ENCODE measurements at places on chromosomes 2 and 18.
A peak's percentile ranks its signal among the peaks of the same experiment; 100 is the strongest.

- DNase-seq, result no peak
Observed at GRCh38 chr2:110866045-110866444, 133.7 kb downstream of the ACOXL start.

DNA sequence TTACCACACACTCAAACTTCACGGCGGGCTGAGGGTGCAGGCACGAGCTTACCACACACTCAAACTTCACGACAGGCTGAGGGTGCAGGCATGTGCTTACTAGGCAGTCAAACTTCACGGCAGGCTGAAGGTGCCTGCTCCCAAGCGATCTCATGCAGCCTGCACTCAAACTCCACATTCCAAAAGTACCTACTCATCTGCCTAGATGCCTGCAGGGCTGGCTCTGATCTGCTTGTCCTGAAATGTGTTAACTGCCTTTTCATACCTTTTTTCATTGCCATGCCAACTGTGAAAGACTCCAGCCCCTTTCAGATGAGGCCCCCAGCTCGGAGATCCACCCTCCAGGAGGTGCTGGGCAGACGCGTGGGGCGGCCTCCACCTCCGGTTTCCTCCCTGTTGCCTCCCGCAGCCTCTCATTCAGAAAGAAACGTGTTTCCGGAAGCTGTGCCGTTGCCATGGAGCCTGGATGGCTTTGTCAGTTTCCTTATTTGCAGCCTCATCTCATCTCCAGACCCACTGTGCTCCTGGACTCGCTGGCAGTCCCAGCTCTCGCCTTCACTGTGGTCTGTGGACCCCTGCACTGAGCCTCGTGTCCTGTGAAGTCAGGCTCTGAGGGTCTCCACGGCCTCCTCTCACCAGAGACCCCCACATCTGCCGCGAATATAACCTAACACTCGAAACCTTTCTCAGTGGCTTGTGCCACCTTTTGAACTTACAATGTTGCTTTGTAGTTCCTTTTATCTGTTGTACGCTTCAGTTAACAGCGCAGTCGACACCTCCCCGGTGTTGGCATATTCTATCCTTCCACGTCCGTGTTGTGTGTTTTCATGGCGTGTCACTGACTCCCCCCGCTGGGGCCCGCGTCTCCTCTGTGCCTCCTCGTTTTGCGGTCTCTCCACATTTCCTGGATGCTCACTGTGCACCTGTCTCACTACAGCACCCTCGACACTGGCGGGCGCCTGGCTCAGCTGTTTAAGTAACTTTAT, 106.1 kb upstream of the ALKAL2 start:
- DNase-seq, result peak; percentile 79

DNA sequence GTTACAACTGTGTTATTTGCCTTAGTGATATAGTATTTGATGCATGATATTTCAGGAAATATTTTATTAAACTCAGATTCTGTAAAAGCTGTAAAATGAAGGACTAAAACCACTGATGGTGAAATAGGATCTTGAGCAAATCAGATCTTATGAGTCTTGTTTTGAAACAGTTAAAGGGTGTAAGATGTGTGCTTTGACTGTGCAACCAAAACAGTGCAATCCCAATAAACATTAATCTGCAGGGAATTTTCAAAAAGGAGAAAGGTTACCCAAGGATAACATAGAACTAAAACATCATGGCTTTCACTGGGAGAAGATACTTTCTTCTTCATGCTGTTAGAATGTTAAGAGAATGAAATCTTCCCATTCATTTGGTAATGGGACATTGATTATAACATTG, 378.7 kb downstream of the PARD3B start:
- no peak for DNase-seq

- peak; percentile 57 for DNase-seq
Observed at GRCh38 chr2:23624378-23624777, 239.4 kb downstream of the KLHL29 start.

DNA sequence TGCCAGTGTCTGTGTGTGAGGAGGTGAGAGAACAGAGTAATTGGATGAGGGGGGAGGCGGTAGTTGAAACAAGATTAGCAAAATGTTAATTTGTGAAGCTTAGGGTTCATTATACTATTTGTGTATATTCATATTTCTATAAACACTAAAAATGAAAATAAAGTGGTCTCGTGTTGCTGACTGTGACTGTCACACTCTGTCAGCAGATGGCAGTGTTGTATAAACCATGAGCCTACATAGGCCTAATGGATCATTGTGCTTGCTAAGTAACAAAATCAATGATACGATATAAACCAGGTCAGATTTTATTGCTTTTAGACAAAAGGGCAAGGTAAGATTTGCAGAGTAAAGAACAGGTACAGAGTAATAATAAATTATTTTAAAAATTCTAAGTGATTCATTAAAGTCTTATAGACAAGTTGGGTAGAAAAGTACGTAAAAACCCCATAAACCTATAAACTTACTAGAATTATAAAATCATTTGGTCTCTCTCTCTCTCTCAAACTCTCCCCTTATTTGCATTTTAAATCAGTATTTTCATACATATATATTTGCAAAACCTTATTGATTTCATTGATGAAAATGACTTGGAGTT, 182.7 kb downstream of the RPIA start:
- peak; percentile 72 for DNase-seq

DNA sequence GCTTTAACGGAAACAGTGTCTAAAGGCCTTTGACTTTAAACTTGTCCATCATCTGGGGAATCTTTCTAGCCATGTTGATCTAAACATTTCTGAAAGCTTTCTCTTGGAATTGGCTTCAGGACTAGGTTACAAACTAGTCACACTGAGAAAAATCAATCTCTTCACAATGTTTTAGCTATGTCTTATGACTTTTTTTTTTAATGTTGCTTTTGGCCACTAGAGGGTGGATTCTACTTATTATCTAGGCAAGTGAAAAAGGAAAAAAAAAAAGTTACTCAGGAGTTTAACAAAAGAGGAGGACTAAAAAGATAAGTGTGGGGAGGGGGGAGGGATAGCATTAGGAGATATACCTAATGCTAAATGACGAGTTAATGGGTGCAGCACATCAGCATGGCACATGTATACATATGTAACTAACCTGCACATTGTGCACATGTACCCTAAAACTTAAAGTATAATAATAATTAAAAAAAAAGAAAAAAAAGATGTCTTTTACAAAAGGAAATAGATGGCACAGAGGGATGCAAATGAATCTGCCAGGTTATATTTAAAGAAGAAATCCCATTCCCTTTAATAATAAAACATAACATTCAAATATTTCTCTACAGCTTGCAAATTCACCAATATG, 160.4 kb upstream of the PID1 start:
- peak; percentile 44 for DNase-seq

DNA sequence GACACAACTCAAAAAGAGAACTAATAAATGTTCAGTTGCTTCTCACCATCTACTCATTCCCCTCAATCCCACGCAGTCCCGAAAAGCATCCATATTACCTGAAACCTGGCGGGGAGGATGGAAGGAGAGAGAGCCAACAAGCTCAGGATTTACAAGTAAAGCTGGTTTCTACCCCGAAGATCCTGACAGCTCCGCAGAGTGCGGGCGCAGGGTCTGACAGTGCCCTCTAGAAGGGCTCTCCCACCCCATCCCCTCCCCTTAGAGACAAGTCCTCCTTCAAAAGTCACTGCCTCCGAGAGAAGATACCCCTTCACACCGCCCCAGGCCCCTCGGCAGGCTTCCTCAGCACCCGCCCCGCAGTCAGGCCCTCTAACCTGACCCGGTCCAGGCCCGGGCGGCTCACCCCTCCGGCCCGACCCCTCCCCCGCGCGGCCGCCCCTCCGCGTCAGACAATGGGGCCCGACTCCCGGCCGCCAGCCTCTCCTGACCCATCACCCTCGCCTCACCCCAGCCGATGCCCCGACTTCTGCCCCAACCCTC, 550 bp downstream of the RAB1A start:
- peak; percentile 58 for DNase-seq

- no peak for DNase-seq
Observed at GRCh38 chr2:29455200-29455860, 340.1 kb downstream of the CLIP4 start.

DNA sequence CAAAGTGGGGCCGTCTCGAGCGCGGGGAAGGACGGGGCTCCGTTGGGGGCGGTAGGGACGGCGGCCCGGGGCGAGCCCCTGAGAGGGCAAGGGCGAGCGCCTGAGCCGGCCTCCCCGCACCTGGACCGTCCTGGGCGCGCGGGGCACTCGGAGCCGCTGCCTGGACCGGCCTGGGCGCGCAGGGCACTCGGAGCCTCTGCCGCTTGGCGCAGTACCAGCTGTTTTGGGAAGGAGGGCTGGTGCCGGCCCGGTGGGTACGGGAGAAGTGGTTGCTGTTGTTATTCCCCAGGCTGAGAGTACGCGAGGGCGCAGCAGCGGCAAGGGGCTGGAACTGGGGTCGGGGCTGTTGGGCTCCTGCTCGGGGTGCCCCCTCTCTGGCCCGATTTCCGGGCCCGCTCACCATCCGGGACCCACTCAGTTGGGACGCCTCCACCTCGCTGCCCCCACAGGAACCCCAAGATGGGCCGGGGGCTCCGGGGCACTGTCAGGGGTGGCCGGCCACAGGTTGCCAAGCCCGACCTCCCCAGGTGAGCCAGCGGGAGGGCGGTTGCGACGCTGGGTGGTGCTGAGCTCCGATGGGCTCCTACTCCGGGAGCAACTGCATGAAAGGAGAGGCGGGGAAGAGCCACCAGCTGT, 579 bp downstream of the ARHGEF4 start:
- DNase-seq, result no peak

DNA sequence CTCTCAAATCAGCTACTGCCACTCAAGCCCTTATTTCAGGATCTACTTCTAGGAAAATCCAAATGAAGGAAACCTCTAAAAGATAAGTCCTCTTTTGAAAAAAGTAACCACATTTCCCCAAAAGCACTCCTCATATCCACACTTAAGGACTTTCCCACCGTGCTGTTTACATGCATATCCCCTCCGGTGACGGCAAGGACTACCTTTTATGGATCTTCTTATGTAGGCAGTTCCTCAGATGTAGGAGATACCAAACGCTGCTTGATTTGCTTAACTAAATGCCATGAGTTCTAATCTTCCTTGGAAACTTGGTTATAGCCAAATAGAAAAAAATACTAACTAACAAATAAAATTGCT, 6.9 kb upstream of the TMEM87B start:
- DNase-seq, result no peak

- DNase-seq, result no peak
Observed at GRCh38 chr18:10936176-10937053, 213.0 kb downstream of the PIEZO2 start.

DNA sequence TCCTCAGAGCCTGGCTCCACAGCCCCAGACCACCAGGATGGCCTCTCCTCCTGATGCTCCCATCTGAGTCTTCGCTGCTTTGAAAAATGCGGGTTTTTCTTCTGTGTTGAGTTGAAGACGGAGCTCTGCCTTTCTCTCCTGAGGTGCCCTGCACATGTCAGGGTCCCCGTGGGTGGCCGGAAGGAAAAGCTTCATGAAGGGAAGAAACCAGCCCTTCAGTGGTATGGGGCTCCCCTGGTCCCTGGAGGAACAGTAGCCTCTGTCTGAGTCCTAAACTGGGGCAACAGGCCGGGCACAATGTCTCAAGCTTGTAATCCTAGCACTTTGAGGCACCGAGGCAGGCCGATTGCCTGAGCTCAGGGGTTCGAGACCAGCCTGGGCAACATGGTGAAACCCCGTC, 54.7 kb upstream of the CAB39 start:
- DNase-seq, result no peak

DNA sequence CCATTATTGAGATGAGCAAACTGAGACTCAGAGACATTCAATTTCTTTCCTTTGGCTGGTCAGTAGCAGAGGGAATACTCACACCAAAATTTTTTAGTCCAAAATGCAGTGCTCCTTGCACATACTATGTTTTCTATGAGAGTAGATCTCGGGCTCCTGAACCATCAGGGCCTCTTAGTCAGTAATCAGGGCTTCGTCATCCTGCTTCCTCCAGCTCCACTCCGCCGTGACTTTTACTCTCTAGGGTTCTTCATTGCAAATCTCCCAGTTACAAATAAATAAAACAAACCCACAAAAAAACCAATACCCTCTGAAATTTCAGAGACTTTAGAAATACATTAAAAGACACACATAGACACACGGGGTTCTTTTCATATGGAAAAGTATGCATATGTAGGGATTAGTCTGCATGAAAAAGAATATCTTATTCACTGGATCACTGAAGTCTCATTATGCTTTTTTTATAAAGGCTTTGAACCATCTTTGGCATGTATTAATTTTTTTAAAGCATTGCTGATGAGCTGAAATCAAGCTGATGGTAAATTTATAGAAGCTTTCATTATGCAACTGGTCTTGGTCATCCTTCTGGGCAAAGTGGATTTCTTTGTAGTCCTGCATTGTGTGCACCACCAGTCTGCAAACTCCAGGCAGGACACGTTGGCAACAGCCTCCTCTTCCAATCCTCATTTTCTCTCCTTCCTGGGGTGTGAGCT, 235.0 kb downstream of the ICOS start:
- DNase-seq, result no peak

- no peak for DNase-seq
Observed at GRCh38 chr2:110946902-110947301, 173.8 kb upstream of the BCL2L11 start.

GRCh38 chr18:56910967-56911366, 235.9 kb upstream of the BOD1L2 start:
- no peak for DNase-seq

DNA sequence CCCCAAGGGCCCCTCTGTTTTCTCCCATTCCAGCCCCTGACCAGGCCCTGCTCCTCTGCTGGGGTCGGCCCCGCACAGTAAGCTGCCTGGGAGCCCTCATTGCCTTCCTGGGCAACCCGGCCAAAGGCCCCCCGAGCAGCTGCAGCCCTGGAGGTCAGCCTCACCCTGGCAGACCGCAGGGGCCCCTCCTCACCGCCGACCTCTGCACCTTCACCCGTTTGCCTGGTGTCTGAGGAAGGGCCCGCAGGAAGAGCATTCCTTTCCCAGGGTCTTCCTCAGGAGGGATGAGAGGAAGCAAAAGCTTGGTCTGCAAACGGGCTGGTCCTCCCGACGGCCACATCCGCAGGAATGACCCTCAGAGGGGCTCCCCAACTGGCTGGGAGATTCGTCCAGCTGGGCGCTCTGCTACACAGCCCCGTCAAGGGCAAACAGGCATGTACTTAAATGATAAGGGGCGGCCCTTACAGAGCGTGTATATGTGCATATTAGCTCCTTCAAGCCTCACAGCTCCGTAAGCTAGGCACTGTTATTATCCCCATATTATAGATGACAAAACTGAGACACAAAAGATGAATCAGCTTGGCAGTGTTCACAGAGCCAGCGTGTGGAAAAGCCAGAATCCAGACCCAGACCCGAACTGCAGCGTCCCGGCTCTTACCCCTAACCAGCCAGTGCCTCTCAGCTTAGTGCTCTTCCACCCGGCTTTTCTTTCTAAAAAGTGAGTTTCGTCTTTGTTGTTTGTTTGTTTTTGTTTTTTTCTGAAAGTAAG, 52.8 kb downstream of the SLC4A1AP start:
- peak; percentile 19 for DNase-seq

- no peak for DNase-seq
Observed at GRCh38 chr2:58871469-58872142, 630.5 kb upstream of the FANCL start.
